ENCODE measurements at places on chromosomes 2 and 18. TPM values are rescaled to one million over a fixed set of nuclear protein-coding genes. Genes with fewer than 3 reads are reported as not detected.

KCNF1 gene
- total RNA-seq: not detected

CHRNG gene
- total RNA-seq: not detected

CAD gene
- 28.8 TPM for total RNA-seq

AFF3 gene
- 57.3 TPM for total RNA-seq

DNAJC5G gene
- total RNA-seq: not detected

GCG gene
- not detected for total RNA-seq

CIB4 gene
- total RNA-seq: not detected

MGAT5 gene
- total RNA-seq: 61.7 TPM

DNER gene
- 1.2 TPM for total RNA-seq

ANTXR1 gene
- total RNA-seq: 54.3 TPM

DNA sequence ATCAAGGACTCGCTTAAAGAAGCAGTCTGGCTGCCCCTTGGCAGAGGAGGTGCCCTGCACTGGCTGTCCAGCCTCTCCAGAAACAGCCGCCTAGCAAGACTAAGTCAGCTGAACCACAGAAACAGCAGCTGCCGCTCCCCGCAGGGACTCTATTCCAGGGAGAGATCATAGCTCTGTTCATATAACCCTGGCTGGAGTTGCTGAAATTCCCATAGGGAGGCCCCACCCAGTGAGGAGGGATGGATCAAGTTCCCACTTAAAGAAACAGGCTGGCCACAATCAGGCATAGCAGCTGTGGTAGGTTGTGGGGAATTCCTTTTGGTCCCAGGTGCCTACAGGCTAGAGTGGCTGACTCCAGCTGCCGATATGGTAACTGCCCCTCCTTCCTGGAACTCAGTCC, 74.2 kb upstream of the MC4R start:
- no peak for DNase-seq

DNA sequence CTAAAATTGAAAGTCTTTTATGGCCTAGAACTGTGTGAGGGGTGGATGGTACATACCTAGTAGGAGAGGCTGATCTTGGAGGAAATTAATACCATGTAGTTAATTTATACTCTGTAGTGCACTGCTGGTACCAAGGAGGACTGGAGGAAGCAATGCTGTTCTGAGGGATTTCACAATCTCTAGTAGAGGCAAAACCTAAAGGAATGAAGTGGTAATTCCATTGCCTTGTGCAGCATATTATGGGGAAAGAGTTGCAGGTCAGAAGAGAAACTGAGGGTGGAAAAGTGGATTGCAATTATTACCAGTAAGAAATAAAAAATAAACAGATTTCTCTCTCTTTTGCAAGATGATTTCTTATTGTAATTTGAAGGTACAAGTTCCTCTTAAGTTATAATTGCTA, 2.2 kb downstream of the ABI2 start:
- no peak for DNase-seq

- DNase-seq: peak; percentile 92
These were observed 4.7 kb upstream of the ITSN2 start for GRCh38 chr2:24365051-24365450.

- no peak for DNase-seq
These were observed 52.7 kb downstream of the MALT1 start for GRCh38 chr18:58723810-58724602.

- DNase-seq: no peak
These were observed 199.3 kb downstream of the NCK2 start for GRCh38 chr2:105943977-105944376.

GRCh38 chr2:19667536-19667949, 234.2 kb downstream of the TTC32 start:
- DNase-seq: no peak

GRCh38 chr2:3200420-3200939, 177.1 kb downstream of the EIPR1 start:
- DNase-seq: peak; percentile 35

- DNase-seq: no peak
These were observed 160.3 kb downstream of the TMEM18 start for GRCh38 chr2:516944-517343.

DNA sequence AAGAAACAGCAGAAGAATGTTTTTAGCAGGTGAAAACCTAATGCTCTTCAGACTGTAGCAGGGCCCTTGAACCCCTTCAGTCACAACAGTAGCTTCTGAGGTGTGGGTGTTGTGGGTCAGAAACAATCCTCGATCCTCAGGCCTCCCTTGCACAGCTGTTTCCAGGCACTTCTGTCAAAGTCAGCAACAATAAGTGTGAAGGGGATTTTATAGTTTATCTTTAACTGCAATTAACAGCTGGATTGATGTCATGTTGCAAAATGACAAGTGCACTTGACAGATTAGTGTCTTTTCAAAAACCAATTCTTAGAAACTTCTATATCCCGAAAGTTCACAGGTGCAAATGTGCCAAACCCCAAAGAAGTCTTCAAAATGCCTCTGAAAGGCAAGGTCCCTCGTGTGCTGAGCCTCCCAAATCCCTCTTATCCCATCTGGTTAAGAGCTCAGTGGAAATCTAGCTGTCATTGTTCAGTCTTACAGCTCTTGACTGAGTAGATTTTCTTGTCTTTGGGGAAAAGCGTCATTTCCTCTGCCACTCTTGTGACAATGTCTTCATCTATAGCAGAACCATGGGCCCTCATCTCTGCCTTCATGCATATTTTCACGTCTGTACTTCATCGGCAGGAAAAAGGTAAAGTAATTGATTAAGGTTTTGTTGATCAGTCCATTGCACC, 29.6 kb downstream of the M1AP start:
- DNase-seq: no peak

DNA sequence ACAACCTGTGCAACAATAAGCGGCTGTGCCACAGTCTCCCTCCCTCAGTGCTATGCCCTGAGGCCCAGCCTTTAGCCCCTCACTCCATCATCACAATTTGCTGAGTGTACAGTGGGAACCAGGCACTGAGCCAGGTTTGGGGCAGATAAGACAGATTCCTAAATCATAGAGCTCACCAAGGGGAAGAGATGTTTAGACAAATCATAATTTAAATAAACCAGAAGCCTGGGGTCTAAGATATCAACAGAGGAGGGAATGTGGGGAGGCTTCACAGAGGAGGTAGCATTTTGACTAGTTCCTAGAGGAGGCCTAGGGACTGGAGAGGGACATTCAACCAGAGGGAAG, 139.3 kb upstream of the EPAS1 start:
- DNase-seq: no peak

DNA sequence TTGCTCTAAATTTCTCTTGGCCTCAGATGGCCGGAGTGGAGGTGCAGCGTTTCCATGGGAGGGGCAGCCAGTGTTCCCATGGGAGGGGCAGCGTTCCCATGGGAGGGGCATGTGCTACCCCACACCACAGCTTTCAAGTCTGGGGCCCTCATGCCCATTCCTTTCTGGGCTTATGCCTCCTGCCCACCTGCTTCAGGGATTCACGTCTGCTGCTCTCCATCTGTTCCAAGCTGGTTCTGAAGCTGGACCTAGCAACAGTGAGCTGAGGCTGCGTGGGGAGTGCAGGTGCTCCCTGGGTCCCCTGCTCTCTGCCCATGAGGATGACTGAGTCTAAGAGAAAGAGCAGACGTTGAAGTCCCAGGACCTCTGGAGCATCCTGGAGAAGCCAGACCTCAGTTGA, 243.1 kb upstream of the PXDN start:
- no peak for DNase-seq

DNA sequence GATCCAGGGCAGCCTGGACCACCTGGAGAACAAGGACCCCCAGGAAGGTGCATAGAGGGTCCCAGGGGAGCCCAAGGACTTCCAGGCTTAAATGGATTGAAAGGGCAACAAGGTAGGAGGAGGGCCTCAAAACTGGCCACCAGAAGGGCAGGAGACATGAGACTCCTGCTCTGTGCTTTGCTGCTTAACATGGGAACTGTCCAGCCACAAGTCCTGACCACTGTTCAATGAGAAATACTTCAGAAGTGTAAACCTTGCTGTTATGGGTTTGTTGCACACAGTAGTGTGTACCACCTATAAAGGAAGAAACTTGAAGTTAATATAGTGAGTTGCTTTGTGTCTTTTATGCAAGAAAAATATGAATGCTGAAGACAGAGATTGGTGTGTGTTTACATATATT, 44.2 kb upstream of the MFF start:
- no peak for DNase-seq

DNA sequence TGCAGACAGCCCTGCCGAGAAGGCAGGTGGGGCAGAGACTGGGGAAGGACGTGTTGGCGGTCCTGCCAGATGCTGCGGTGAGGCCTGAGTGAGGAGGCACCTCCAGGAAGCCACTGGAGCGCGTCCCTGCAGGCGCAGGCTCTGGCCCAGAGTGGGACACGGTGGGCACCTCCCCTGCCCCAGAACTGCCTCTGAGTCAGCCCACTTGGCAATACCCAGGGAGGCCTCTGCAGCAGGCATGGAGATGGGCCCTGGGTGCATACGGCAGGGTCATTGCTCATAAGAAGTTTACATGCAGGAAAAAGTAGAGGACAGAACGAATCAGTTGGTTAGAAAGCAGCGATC, 195.9 kb downstream of the TFCP2L1 start:
- DNase-seq: no peak

DNA sequence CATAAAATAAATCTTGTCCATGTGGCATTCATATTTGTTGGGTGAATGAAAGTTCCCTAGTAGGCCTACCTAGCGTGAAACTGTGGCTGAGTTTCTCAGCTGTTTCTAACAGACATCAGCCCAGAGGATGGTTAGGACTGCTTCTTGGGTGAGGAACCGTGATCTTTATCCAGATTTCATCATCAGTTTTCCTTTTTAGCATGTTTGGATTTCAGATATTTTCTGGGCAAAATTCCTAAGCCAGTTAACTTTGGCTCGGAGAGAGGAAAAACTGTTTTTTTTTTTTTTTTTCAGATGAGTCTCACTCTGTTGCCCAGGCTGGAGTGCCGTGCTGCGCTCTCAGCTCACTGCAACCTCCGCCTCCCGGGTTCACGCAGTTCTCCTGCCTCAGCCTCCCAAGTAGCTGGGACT, 53.5 kb downstream of the DGKD start:
- no peak for DNase-seq

- DNase-seq: no peak
These were observed 19.2 kb upstream of the NCKAP1 start for GRCh38 chr2:183057333-183057985.

DNA sequence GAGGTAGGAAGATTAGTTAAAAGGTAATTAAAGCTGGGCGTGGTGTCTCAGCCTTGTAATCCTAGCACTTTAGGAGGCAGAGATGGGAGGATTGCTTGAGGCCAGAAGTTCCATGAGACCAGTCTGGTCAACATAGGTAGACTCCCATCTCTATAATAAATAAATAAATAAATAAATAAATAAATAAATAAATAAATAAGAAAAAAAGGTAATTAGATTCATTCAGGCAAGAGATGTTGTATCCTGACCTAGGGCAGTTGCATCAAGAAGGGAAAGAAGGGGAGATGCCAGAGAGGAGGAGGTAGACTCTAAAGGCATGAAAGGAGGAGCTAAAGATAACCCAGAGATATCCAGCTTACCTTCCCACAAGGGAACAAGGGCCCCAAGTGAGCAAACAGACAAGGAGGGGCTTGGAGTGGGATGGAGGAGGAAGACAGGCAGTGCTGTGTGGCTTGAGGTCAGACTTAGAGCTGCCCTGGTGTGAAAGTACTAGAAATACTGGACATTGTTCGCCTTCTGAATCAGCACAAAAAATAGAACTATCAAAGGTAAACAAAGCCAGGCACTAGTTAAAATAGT, 7.4 kb upstream of the RAB1A start:
- no peak for DNase-seq

GRCh38 chr2:28995765-28996750, 15.0 kb downstream of the TOGARAM2 start:
- no peak for DNase-seq

DNA sequence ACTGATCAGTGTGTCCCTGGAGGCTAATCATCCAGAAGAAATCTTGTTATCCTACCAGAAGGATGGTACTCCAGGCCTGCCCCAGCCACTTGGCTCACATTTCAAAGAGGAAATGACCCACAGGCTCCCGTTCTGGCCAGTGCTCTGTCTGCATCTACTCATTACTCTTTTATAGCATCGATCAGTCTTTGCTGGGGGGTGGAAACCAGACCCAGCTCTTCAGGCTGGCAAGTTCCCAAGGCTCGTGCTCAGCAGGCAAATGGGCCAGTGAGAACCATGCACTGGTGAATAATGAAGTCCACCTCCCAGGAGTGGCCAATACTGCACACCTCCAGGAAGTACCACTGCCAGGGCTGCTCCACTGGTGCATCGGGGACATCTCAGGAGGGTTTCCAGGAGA, 38.8 kb downstream of the DNER start:
- no peak for DNase-seq

- peak; percentile 79 for DNase-seq
These were observed at the start of gene KRTCAP3 for GRCh38 chr2:27441958-27442919. Gene KRTCAP3 (plus strand): TSS chr2:27442381. CDS start chr2:27442413, 32 bp downstream.

- peak; percentile 62 for DNase-seq
These were observed 73.1 kb downstream of the ACKR3 start for GRCh38 chr2:236642584-236643291.

DNA sequence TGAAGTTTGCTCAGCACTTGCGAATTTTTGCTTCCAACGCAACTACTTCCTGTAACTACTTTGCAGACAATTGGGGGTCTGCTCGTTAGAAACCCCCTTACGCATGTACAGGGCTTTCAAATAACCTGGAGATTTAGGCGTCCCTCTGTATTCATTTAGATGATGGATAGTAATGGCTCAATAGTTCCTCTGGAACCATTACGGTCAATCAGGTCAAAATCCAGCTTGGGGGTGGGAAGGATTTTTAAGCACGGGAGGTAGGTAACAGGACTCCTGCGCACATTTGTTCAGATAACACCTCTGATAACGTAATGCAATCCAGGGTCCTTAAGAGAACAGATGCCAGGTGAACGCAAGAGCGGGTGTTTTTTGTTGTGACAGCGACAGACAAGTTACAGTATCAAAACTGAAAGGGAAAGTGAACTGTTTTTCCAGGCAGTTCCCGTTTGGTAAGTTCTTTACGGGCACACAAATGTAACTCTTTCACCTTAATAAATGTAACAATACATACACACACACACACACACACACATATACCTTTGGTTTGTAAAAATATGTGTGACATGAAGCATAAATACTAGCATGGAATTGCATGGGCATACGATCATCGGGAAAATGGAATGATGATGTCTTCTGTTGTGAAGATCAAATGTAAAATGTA, 3.8 kb upstream of the OSR1 start:
- DNase-seq: no peak

- no peak for DNase-seq
These were observed 56.8 kb downstream of the ATF2 start for GRCh38 chr2:175111200-175111657.

- DNase-seq: no peak
These were observed 372.6 kb downstream of the RPRM start for GRCh38 chr2:153105829-153106578.

GRCh38 chr18:3147935-3148554, 71.7 kb downstream of the MYOM1 start:
- no peak for DNase-seq

DNA sequence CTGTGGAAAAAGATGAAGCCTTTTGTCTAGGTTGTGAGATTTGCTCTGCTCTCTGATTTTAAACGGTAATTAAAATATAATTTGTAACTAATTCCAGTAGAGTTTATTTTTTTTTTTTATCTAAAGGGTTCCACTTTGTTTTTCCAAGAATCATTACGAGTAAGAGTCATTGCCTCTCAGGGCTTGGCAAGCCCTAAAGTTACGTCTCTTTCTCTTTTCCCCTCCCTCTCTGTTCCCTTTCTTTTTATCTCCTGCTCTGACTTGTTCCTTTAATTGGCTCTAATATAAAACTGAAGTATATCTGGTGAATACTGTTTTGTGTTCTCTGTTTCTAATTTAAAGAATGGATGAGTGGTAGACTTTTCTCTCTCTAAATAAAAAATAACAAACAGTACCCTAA, 75.8 kb downstream of the CALCRL start:
- no peak for DNase-seq
